ENCODE measurements at places on chromosomes 11 and 22. TPM values are rescaled to one million over a fixed set of nuclear protein-coding genes. Genes with fewer than 3 reads are reported as not detected.

Gene LRRC32
- 117 TPM for total RNA-seq

Gene CDC42BPG
- 0.21 TPM for total RNA-seq

Gene FAM180B
- 4.4 TPM for total RNA-seq

Gene TMEM126B
- 47.7 TPM for total RNA-seq

DNA sequence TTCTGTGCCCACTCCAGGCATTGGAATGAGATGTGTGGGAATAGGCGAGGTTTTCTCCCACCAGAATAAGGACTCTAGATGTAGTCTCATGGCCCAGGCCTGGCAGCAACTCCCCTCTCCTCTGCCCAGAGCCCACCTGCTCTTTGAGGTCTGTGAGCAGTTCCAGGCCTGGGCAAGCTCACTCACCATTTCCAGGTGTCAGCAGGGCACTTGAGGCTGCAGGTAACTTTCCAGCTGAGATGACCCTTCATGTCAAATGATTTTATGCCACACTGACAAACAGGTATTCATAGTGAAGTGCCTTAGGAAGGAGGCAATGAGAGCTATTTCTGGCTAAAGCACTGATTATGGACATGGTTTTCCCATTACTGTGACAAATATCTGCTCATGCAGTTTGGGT lies 123.3 kb upstream of the CCDC90B start:
- no peak overlapping the region for H3K27ac ChIP-seq
- H3K4me1 ChIP-seq: no peaks in the 10 kb centered on the region
- no peak overlapping the region for H3K4me3 ChIP-seq

DNA sequence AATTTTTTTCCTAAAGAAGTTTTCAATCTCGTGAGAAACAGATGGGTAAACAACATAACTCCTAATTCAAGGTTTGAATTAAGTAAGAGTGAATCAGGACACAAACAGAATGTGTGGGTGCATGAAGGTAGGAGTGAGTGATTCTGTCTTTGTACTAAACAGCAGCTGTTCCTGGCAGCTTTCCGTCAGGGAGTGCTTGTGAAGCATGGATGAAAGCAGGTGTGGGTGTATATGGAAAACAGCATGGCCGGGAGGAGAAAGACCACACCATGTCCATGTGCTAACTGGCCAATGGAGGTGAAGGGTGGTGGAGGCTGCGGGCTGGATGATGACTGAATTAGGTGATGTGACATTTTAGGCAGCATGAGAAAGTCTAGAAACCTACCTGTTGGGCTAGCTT lies 49.6 kb downstream of the BARX2 start:
- no peaks in the 10 kb centered on the region for H3K27me3 ChIP-seq
- H3K36me3 ChIP-seq: no peaks in the 10 kb centered on the region
- no peak overlapping the region for H3K27ac ChIP-seq
- no peak for DNase-seq

DNA sequence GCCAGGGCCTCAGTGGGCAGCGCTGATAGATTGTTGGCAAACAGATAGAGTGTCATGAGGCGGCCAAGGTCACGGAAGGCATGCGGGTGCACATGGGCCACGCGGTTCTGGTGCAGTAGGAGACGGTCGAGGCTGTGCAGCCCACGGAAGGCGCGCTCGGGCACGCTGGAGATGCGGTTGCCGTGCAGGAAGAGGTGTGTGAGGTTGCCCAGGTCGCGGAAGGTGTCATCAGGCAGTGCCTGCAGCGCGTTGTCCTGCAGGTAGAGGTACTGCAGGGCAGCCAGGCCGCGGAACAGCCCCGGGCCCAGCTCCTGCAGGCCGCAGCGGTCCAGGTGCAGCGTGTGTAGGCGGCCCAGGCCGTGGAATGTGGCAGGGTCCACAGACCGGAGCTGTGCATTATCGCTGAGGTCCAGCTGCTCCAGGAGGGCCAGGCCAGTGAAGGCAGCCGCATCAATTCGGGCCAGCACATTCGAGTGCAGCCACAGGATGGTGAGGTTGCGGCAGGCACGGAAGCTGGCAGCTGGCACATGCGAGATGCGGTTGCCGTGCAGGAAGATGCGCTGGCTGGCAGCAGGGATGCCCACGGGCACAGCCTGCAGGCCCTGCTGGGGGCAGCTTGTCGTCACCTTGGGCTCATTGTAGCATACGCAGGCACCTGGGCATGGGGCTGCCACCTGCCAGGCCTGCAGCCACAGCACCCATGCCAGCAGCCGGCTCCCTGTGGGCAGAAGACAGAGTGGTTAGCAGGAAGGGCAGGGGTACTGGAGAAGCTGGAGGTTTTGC lies 25.5 kb downstream of the RTN4R start:
- DNase-seq: no peak
- no peaks in the 10 kb centered on the region for H3K36me3 ChIP-seq
- H3K4me1 ChIP-seq: no peaks in the 10 kb centered on the region
- no peak overlapping the region for H3K4me3 ChIP-seq
- peak overlapping the region; percentile 58 for H3K27ac ChIP-seq

DNA sequence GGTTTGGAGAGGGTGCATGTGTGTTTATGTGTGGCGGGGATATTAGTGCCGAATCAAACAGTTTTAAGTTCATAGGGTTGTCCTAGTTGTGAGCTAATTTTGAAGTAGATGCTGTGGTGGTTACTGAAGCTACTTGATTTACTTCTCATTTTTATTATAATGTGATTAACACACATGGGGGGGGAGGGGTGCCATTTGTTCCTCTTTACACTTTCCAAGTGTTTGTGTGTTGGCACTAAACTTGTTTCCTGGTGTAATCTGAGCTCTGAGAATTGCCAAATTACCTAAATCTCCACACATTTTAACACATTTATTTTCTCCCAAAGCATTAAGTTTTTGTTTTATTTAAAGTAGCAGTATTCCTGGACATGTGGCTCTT lies 60.1 kb downstream of the ZNRF3 start:
- no peak overlapping the region for H3K4me3 ChIP-seq
- peaks cover 8% of the 10 kb centered on the region for H3K4me1 ChIP-seq
- no peaks in the 10 kb centered on the region for H3K36me3 ChIP-seq
- H3K27ac ChIP-seq: no peak overlapping the region
- DNase-seq: peak; percentile 46

- no peaks in the 10 kb centered on the region for H3K36me3 ChIP-seq
- DNase-seq: no peak
- H3K27me3 ChIP-seq: no peaks in the 10 kb centered on the region
- H3K4me3 ChIP-seq: no peak overlapping the region
- no peak overlapping the region for H3K27ac ChIP-seq
These were observed 4.4 kb downstream of the PGGHG start for GRCh38 chr11:293271-293851.

Data from tibial nerve (tissue), 4 donors.